RPMI7951 (cell line): ENCODE measurements at places on chromosomes 1 and 21. TPM values are rescaled to one million over a fixed set of nuclear protein-coding genes. Genes with fewer than 3 reads are reported as not detected.

DNA sequence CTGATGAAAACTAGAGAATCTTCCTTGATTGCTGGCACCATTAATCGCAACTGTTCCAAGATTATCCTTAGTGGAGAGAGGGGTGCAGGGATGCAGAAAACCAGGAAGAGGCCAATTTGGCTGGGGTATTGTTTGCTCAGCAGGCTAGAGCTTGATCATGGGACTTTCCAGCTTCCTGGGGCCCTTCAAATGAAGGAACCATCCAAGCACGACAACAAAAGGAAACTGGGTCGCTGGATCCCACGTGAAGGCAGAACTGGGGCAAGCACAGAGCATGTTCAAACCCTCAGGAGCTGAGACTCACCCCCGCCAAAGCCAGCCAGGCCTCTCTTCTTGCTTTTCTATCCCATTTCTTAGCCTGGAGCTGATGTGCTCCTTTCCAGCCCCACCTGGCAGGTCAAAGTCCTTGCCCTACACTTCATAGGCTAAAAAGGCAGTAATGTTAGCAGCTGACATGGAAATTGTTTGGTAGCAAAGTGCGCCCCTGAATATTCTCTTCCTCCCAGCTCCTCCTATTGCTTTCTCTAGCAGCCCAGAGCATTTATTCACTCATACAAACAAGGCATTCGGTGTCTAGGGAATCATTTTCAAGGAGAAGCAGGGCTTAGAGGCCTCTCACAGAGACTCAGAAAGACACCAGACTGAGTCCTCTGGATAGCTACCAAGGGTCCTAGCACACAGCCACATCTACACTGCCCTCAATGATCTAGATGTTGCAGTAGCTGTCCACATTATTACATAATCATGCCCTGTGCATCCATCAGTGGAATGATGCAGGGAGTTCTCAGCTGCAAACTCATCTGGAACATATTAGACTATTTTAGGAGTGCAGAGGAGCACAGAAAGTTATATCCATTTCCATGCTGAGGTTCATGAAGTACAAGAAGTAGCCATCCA is 11.5 kb downstream of the KCNA2 start:
- no peak for DNase-seq

- no peak for DNase-seq
These were observed 16.3 kb downstream of the COL18A1 start for GRCh38 chr21:45421071-45421845.

GRCh38 chr1:26767714-26768113 is 20.0 kb upstream of the PIGV start:
- DNase-seq = no peak

- DNase-seq = peak; percentile 38
These were observed 4.4 kb upstream of the WDR64 start for GRCh38 chr1:241647658-241648057.

DNA sequence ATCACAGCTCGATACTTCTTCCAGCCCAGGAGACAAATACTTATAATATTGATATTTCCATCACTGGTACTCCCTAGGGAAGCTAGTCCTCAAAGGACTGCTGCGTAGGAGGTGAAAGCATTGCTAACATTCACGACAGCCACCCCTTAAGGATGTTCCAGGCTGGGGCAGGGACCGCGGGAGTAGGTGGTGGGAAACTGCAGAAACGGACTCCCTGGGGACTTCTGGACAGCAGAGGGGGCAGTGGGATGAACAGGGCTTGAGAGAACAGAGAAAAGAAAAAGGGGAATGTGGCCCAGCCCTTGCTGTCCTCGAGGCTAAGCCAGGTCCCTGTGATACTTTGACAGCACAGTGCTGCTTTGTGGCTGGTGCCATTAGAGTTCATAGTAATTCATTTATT is 108.0 kb downstream of the HMGB4 start:
- no peak for DNase-seq

- DNase-seq = no peak
These were observed 31.5 kb upstream of the VASH2 start for GRCh38 chr1:212918824-212919223.

DNA sequence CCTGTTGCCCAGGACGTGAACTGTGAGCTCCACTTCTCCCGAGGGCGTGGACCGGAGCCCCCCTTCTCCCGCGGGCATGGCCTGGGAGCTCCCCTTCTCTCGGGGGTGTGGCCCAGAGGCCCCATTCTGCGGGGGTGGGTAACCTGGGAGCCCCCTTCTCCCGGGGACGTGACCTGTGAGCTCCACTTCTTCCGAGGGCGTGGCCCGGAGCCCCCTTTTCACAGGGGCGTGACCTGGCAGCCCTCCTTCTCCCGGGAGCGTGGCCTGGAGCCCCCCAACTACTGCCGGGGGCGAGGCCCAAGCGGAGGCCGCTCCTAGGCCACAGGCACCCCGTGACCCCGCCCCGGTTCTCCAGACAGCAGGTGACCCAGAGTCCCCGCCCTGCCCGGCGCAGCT is 320 bp downstream of the C1orf174 start:
- DNase-seq = peak; percentile 23

GRCh38 chr1:173383351-173383750 is 93.8 kb upstream of the PRDX6 start:
- peak; percentile 13 for DNase-seq

GRCh38 chr1:2236695-2237677 is 8.9 kb downstream of the SKI start:
- DNase-seq = no peak

GRCh38 chr1:3522564-3523265 is 68.2 kb downstream of the ARHGEF16 start:
- DNase-seq = peak; percentile 52

DNA sequence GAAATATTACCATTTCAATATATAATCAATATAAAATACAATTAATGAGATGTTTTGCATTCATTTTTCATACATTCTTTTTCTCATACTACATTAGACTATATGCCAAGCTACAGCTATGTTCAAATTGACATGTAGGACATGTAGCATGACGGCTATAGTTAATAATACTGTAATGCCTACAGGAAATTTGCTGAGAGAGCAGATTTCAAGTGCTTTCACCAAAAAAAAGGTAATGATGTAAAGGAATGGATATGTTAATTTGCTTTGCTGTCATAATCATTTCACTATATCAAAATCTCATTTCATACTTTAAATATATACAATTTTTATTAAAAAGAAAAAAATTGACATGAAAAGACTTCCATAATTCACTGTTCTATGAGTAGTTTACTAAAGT is 215.1 kb downstream of the KCNH1 start:
- DNase-seq = no peak

DNA sequence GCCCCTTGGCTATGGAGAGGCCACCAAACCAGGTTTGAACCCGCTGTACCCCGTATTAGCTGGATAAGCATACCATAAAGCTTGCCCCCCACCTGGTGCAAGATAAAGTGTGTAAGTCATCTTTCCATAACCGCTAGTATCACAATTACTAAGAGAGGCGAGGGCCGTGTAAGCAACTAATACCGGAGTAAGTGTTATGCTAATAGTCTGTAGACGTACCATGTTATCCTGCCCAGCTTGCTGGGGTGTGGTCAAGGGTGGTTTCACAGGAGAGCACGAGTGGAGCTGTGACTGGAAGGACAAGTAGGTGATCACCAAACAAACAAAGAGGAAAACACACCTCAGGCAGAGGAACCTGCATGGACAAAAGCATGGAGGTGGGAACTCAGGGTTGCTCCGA is 3.6 kb upstream of the TNFRSF1B start:
- DNase-seq = no peak

DNA sequence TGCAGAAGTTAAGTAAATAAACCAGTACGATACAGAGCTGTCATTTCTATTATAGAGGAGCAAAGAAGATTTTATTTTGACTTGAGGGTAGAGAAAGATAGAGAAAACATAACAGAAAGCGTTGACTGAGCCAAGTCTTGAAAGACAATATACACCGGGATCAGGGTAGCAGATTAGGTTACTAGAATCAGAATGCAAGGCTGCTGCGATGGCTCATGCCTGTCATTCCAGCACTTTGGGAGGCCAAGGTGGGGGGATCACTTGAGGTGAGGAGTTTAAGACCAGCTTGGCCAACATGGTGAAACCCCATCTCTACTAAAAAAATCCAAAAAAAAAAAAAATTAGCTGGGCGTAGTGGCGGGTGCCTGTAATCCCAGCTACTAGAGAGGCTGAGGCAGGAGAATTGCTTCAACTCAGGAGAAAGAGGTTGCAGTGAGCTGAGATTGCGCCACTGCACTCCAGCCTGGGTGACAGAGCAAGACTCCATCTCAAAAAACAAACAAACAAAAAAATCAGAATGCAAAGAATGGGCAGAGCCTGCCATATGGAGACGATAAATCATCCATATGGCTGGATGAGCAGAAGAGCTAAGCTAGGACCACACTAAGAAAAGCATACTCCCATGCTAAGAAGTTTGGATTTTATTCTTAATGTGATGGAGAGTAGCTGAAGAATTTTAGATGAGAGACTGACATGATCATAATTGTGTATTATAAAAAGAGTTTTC is 9.9 kb upstream of the ABCD3 start:
- DNase-seq = no peak

DNA sequence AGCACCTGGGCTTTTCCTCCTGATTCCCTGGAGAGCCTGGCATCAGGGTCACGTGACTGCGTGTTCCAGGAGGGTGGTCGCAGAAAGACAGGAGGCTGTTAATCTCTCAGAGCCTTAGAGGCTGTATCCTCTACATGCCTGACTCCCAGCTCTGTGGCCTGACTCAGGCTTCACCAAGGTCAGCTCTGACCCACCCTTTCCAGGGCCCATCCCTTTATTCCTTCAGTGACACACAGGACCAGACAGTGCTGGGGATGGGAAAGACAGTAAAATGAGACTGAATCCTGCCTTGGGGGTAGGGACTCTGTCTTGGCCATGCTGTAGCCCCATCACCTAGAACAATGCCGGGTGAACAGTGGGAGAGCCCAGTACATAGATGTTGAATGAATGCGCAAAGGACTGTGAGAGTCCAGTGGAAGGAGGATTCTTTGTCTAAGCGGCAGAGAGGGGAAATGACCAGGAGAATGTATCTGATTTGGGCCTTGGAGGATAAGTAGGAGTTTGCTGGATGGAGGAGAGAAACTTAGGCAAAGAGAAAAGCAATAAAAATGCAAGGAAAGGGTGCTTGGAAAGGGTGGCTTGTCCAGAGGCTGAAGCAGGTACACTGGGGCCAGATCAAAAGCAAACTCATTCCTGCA is 33.0 kb downstream of the EPHX1 start:
- DNase-seq = no peak

GRCh38 chr1:89023026-89023425 is 360 bp upstream of the GBP3 start:
- no peak for DNase-seq

- no peak for DNase-seq
These were observed 7.5 kb downstream of the CTPS1 start for GRCh38 chr1:40986956-40987355.

DNA sequence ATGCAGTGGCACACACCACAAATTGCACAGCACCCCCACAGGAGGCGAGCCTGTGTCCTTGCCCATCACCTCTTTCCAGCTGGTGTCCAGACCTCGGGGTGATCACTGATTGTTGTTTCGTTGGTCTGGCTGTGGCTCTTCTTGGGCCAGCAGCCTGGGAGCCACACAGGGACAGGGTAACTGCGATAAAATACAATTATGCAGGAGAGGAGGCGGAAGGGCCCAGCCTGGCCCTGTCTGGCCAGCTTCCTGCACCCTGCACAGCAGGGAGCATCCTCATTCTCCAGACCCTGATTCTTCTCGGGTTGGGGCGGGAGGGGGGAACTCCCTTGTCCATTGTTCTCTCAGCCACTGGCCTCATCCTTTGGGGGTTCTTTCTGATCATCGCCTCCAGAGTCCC is 83.6 kb downstream of the ADARB1 start:
- DNase-seq = no peak

DNA sequence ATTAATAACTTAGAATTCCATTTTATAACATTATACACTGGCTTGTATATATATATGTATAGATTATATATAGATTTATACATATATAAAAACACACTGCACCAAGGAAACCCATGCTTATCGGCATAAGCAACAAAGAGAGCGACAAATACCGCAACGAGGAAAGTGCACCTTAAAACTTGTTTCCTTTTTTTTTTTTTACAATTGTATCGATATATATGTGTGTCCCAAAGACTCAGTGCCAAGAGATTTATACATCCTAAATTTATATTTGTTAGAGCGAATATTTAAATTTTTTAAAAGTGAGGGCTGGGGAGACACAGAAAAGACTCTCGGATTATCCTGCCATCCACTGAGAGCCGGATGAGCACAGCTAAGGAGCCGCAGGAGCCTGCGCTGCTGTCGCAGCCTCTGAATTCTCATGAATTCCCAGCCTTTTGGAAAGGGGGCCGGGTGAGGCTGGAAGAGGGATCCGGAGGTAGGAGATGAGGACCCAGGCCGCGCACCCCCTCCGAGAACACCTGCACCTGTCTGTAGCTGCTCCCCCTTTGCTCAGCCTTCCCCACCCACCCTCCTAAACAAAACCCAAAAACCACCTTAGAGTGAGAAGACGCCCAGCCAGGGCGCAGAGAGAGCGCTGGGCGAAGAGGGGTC is 5.2 kb downstream of the DMRTA2 start:
- DNase-seq = no peak

DNA sequence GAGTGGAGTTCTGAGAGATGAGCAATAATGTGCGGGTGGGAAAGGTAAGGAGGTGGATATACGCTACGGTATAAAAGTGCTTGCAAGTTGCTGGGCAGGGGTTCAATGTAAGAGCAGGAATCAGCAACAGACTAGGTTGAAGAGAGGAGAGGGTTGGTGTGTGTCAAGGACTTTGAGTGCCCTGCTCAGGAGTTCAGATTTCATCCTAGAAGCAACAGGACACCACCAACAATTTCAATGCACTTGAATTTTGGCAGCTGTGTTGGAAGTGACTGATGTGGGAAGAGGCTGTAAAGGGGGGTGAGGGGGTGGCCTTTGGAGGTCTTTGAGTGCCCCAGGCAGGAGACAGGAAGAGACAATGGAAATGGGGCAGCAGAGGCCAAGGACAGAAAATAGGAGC is 57.3 kb downstream of the RHOU start:
- DNase-seq = no peak

- no peak for DNase-seq
These were observed 106.4 kb upstream of the PPP2R5A start for GRCh38 chr1:212178851-212179250.

- DNase-seq = no peak
These were observed 1.4 kb downstream of the CASQ1 start for GRCh38 chr1:160191756-160192155.

DNA sequence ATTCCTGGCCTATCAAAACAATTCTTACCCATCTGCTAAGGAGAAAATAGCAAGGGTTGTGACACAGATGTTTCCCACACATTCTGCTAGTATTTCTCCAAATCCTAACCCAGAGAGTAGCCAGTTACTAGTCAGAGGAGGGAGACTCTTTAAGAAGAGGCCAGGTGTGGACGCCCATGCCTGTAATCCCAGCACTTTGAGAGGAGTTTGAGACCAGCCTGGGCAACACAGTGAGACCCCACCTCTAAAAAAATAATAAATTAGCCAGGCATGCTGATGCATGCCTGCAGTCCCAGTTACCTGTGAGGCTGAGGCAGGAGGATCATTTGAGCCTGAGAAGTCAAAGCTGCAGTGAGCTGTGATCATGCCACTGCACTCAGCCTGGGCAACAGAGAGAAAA is 28.6 kb downstream of the NVL start:
- no peak for DNase-seq

GRCh38 chr1:94970783-94971182 is 43.9 kb upstream of the CNN3 start:
- DNase-seq = peak; percentile 84

The LEFTY1 gene
- total RNA-seq = not detected in 2 replicates

The NOS1AP gene
- not detected in 2 replicates for total RNA-seq

The NGF gene
- total RNA-seq = 4.0 and 4.3 TPM in 2 replicates

The LCE1F gene
- not detected in 2 replicates for total RNA-seq

The SFN gene
- not detected in 2 replicates for total RNA-seq

The INAVA gene
- total RNA-seq = 18.0 and 19.9 TPM in 2 replicates

The SPRR2B gene
- total RNA-seq = not detected in 2 replicates
